Lung (tissue), 17 donors: ENCODE measurements at places on chromosomes 7 and 10.

DNA sequence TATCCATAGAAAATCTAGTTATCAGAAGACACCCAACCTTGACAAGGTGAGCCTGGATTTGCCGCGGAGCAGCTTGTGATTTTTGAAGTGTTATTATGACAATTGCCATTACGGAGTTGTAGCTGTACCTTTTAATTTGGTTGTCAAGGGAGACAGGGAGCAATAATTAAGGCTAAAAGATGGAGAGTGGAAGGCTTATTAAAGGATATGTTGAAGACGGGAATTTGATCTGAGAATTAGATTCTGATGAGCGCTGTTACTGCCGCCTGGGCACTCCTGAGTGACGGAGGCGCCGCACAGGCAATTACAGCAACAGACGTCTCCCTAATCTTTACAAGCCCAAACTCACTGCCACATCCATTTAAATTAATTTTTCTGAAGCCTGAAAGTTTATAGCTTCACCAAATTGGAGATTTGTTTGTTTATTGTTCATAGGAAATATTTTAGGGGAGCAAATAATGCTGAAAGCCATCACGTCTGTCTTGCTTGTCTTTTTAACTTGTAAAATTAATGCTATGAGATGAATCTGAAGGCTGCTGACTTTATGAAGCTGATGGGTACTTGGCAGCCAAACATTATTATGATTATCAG, 475.0 kb upstream of the ADARB2 start:
- DNase-seq, result no peak

GRCh38 chr10:97849687-97850402, at the start of gene GOLGA7B:
TSS of gene GOLGA7B (plus strand) at chr10:97849843. CDS start at chr10:97850304, 461 bp downstream.
- peak; percentile 49 for DNase-seq

DNA sequence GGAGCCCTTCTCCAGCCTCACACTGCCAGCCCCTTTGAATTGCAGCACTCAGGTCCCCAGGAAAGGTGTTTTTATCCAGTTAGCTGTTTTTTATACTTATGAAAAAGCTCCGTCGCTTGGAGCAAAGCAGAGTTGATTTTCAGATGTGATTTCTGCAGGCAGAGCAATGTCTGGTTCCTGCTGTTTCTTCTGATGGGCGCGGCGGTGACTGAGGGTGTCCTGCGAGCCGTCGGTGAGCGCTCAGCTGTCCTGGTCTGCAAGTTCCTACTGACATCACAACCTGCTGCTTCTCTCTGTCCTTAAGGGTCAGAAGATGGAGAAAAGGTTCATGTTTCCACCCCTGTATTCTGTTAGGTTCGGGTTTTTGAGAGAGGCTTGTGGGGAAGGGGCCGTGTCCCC, 109.6 kb upstream of the FAM20C start:
- no peak for DNase-seq

DNA sequence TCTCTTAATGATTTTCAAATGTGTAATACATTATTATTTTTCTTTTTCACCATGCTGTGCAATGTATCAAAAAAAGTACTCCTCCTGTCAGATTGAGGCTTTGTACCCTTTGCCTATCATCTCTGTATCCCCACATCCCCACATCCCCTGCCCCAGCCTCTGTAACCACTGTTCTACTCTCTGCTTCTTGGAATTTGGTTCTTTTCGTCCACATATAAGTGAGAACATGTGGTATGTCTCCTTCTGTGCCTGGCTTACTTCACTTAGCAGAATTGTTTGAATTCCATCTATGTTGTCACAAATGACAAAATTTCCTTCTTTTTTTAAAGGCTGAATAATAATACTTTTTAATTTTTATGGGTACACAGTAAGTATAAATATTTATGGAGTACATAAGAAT, 13.8 kb downstream of the TAF3 start:
- DNase-seq, result no peak

- no peak for DNase-seq
Measured at GRCh38 chr7:491292-491957, 28.2 kb downstream of the PDGFA start.

- peak; percentile 1 for DNase-seq
Measured at GRCh38 chr10:58023341-58024073, 244.2 kb downstream of the IPMK start.

- DNase-seq, result peak; percentile 98
Measured at GRCh38 chr10:72260976-72261783, 12.5 kb upstream of the DDIT4 start.

- DNase-seq, result no peak
Measured at GRCh38 chr7:17144322-17144721, 154.1 kb upstream of the AHR start.

DNA sequence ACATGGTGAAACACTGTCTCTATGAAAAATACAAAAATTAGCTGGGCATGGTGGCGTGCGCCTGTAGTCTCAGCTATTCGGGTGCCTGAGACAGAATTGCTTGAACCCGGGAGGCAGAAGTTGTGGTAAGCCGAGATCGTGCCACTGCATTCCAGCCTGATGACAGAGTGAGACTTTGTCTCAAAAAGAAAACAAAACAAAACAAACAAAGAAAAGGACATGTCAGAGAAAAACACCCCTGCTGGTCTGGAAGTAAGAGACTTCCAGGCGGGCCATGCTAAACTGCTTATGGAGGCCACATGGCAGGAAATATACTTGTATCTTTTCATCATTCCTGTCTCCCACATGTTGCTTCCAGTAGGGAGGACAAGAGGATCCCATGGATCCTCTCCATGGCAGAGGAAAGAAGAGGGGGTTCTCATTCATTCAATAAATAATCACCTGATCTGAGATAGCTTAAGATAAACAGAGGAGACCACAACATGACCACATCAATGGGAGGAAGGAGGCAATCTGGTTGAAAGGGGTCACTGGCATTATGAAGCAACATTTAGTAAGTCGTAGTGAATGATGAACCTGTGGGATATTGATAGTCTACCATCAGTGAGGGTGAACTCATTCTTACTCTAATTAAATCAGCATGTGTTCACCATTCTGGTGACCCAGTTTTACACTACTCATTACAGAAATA, 60.5 kb upstream of the ZNF138 start:
- DNase-seq, result no peak

DNA sequence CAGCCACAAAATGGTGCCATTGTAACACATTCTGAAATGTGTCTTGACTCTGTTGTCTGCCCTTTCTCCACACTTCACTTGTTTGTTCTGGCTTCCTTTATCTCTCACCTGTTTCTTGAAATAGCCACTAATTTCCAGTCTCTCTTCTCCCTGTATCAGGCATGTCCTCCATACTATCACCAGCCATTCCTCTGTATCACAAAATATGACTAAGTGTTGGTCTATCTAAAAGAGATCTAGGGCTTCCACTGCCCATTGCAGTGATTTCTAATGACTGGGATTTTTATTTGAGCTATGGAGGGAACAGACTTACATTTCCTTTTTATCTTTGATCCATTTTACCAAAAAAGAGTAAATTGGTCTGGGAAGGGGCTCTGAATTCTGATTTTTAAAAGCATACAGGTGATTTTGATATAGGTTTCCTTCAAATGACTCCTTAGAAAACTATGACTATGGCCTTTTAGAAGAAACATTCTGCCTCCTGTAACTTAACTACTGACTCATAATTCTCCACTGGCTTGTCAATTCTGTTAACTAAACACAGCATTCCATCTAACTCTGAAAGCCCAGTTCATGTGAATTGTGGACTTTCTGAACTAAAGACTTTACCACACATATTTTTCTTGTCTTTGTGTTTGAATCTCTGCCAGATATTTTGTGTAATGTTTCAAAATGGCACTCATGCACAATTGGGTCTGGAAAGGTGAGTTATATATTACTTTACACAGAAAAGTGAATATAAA, 1121.4 kb downstream of the XPNPEP1 start:
- no peak for DNase-seq

GRCh38 chr10:102931643-102932042, 13.5 kb downstream of the CNNM2 start:
- DNase-seq, result no peak

- peak; percentile 84 for DNase-seq
Measured at GRCh38 chr10:12902135-12902572, 99.4 kb downstream of the CCDC3 start.
